ENCODE measurements at places on chromosomes 16 and 17. TPM values are rescaled to one million over a fixed set of nuclear protein-coding genes. Genes with fewer than 3 reads are reported as not detected.

Gene TMEM238L
- total RNA-seq, result not detected

DNA sequence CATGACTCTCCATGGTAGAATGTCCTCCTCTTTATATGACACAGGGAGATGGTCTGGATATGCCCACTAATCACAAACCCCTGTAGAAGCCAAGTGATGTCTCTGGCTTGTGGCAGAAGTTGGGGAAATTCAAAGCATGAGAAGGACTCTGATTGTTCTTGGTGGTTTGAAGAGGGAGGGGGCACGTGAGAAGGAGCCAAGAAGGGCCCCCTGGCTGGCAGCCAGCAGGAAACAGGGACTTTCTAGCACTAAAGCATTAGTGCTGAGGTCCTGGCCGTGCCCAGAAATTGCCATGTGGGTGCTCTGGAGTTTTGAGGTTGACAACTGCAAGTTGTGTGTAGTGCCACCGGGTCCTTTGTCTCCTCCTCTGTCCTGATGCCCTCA lies 199.9 kb downstream of the LGALS9B start:
- H3K27ac ChIP-seq, result no peak overlapping the region
- no peak overlapping the region for H3K4me3 ChIP-seq
- 0 out of 2 replicates have a peak, but pooled peaks cover 5% of the 10 kb centered on the region for H3K36me3 ChIP-seq
- H3K27me3 ChIP-seq, result no peaks in the 10 kb centered on the region

DNA sequence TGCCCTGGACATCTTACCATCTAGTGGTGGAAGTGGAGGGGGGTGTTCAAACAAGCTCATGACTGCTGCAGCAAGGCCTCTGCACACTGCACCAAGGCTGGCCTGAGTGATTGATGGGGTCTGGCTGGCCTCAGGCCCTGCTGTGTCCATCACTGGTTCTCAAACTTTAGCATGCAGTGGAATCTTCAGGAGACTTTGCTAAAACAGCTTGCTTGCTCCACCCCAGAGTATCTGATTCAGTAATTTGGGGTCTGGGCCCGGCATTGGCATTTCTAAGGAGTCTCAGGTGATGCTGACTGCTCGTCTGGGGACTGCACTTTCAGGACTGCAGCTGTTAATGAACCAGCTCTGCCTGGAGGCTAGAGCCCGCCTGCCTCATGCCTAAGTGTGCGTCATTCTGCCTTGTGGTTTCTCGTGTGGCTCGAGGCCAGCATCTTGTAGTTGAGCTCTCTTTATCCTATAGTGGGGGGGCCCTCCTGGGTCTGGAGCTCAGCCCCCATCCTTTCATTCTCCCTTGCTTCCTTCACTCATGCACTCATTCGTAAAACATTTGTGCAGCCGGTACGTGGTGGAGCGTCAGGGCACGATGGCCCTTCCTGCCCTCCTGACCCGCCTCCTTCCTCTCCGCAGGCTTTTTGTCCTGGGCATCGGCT lies 4.1 kb downstream of the MGAT5B start:
- peak overlapping the region; percentile 30 for H3K4me3 ChIP-seq
- peak overlapping the region; percentile 74 for H3K27ac ChIP-seq
- DNase-seq, result peak; percentile 98

GRCh38 chr16:67727521-67728485 lies 8.7 kb upstream of the GFOD2 start:
- no peak overlapping the region for H3K27ac ChIP-seq
- no peaks in the 10 kb centered on the region for H3K27me3 ChIP-seq
- H3K4me1 ChIP-seq, result peaks cover 12% of the 10 kb centered on the region
- H3K4me3 ChIP-seq, result no peak overlapping the region
- no peak for DNase-seq

DNA sequence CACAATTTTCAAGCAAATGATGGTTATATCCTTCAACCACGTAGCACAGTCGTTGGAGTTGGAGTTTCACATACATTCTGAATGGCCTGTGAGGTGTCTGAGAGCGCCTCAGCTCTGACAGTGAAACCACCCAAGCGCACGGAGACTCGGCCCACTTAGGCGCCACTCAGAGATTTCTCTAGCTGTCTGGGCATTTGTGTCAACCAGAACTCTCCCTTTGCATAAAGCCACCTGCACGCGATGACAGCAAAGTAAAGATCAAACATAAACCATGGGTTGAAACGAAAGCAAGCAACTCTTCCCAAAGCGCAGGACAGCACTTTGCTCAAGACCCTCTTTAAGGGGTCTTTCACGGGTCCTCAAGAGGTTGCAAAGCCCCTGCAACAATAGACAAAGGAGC lies 533 bp downstream of the SLC6A4 start:
- DNase-seq, result no peak
- H3K27ac ChIP-seq, result no peak overlapping the region
- H3K36me3 ChIP-seq, result no peaks in the 10 kb centered on the region

- no peak for DNase-seq
- no peaks in the 10 kb centered on the region for H3K4me1 ChIP-seq
- H3K36me3 ChIP-seq, result no peaks in the 10 kb centered on the region
- no peak overlapping the region for H3K4me3 ChIP-seq
- H3K27me3 ChIP-seq, result no peaks in the 10 kb centered on the region
Observed at GRCh38 chr16:13254998-13255614, 353.7 kb downstream of the SHISA9 start.

- no peaks in the 10 kb centered on the region for H3K36me3 ChIP-seq
- H3K27ac ChIP-seq, result no peak overlapping the region
- peaks cover 27% of the 10 kb centered on the region for H3K4me1 ChIP-seq
- DNase-seq, result no peak
Observed at GRCh38 chr17:82495844-82496528, 23.5 kb upstream of the FOXK2 start.

Gene KREMEN2
- 3.6 TPM for total RNA-seq

Gene CACNG4
- total RNA-seq, result 2.4 TPM

Gene VMO1
- total RNA-seq, result 3.1 TPM

DNA sequence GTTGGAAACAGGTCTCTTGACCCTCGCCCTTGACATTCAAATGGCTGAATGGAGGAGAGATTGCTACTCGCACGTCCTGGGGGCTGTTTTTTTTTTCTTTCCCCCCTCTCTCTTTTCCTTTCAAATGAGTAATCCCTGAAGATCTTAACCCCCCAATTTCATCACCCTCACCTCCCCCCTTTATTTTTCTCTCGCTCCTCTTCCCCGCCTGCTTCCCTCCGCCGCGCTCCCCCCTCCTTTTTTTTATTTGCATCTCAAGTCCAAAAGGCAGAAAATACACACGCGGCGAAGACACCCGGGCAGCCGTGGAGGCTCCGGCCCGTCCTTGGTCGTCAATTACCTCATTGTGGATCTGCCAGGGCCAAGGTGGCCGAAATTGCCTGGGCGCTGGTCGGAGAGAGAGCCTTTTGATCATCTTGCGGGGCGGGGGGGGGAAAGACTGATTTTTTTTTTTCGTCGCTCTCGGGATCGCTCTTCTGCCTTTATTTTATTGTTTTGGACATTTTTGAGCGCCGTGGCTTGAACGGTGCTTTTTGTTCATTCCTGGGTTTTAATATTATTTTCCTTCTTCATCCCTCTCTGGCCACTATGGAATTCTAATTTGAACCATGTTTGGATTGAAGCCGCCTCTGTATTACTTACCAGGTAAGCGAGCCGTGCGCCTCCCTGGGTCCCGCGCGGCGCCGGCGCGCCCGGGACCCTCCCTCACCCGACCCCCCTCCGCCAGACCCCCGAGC lies 57.2 kb upstream of the GSE1 start:
- DNase-seq, result no peak
- H3K36me3 ChIP-seq, result no peaks in the 10 kb centered on the region
- H3K27me3 ChIP-seq, result no peaks in the 10 kb centered on the region
- no peak overlapping the region for H3K27ac ChIP-seq
- H3K4me1 ChIP-seq, result peaks cover 26% of the 10 kb centered on the region

GRCh38 chr17:47717261-47717697 lies 15.8 kb upstream of the TBX21 start:
- peaks cover 9% of the 10 kb centered on the region for H3K27me3 ChIP-seq
- H3K4me3 ChIP-seq, result no peak overlapping the region
- DNase-seq, result no peak
- no peaks in the 10 kb centered on the region for H3K36me3 ChIP-seq
- H3K27ac ChIP-seq, result no peak overlapping the region

DNA sequence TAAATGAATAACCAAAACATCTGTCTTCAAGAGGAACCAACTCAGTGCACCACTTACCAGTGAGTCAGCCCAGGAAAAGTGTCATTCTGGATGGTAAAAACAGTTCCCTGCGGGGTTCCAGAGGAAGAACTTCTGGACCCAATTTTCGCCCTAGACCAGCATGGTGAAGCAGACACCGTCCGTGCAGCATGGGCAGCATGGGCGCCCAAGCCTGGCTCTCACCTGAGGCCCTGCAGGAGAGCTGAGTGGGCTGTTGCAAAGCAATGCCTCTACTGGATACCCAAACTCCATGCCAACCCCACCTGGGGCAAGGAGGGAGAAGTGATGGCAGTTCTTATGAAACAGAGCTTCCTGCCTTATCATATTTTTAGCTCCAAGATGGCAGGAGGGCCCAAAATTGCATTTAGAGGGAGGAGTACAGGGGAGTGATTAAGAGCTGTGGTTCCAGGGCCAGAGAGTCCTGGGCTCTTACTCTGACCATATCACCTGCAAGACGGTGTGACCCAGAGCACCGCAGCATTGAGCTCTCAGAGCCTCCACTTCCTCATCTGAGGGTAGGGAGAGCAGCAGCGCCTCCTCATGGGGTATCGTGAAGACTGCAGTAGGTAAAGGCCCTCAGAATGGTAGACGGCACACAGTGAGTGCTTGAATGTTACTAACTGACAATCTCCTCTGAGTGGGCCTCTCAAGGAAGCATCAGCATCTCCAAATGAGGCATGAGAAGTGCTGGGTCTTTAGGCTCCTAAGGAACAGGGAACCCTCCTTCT lies 16.6 kb upstream of the INPP5K start:
- H3K27ac ChIP-seq, result no peak overlapping the region
- no peak overlapping the region for H3K4me3 ChIP-seq
- peak; percentile 3 for DNase-seq
- no peaks in the 10 kb centered on the region for H3K4me1 ChIP-seq

- no peaks in the 10 kb centered on the region for H3K36me3 ChIP-seq
- DNase-seq, result peak; percentile 63
- peaks cover 5% of the 10 kb centered on the region for H3K4me1 ChIP-seq
- H3K4me3 ChIP-seq, result peak overlapping the region; percentile 58
Observed at GRCh38 chr17:72030067-72030899, 90.5 kb upstream of the SOX9 start.

GRCh38 chr16:19837331-19837980 lies 47.2 kb downstream of the GPRC5B start:
- H3K27ac ChIP-seq, result no peak overlapping the region
- H3K27me3 ChIP-seq, result no peaks in the 10 kb centered on the region
- no peaks in the 10 kb centered on the region for H3K4me1 ChIP-seq
- no peak overlapping the region for H3K4me3 ChIP-seq
- H3K36me3 ChIP-seq, result no peaks in the 10 kb centered on the region
- no peak for DNase-seq
